Upper lobe of right lung (tissue), 1 donor: ENCODE measurements at places on chromosomes 11 and 22. TPM values are rescaled to one million over a fixed set of nuclear protein-coding genes. Genes with fewer than 3 reads are reported as not detected.
A peak's percentile ranks its signal among the peaks of the same experiment; 100 is the strongest.

DNA sequence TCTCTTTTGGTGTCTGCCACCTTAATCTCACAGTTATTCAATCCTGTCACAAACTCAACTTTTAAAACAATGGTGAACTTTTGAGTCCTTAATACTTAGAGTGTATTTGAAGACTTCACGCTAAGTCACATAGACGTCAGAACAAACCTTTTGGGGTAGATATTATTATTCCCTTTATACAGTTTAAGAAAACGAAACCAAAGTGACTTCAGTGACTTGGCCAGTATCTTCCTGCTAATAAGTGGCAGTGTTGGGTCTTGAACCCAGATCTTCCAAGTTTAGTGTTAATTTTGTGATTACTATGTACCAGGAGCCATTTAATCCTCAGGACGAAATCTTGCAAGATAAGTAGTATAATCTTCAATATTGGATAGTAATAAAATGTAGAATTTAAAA is 691 bp downstream of the CEP295 start:
- DNase-seq, result no peak
- H3K27me3 ChIP-seq, result no peaks in the 10 kb centered on the region
- H3K36me3 ChIP-seq, result peaks cover 5% of the 10 kb centered on the region
- peaks cover 12% of the 10 kb centered on the region for H3K4me1 ChIP-seq

Gene RAPSN
- 0.64 TPM for total RNA-seq

Gene SAA1
- total RNA-seq, result 13.3 TPM

GRCh38 chr22:43227239-43227630 is 40.3 kb upstream of the TTLL12 start:
- no peaks in the 10 kb centered on the region for H3K36me3 ChIP-seq
- no peaks in the 10 kb centered on the region for H3K4me1 ChIP-seq
- H3K27ac ChIP-seq, result no peak overlapping the region
- H3K27me3 ChIP-seq, result peaks cover 7% of the 10 kb centered on the region

GRCh38 chr11:79436919-79437277 is 3.9 kb downstream of the TENM4 start:
- H3K27me3 ChIP-seq, result peaks cover 74% of the 10 kb centered on the region
- no peak overlapping the region for H3K27ac ChIP-seq
- no peak for DNase-seq
- peak overlapping the region; percentile 42 for H3K4me3 ChIP-seq

GRCh38 chr11:68843052-68843561 is 1.4 kb upstream of the CPT1A start:
- DNase-seq, result no peak
- H3K27me3 ChIP-seq, result no peaks in the 10 kb centered on the region
- peaks cover 38% of the 10 kb centered on the region for H3K4me1 ChIP-seq

- no peak for DNase-seq
- no peaks in the 10 kb centered on the region for H3K4me1 ChIP-seq
- H3K27me3 ChIP-seq, result no peaks in the 10 kb centered on the region
- H3K27ac ChIP-seq, result no peak overlapping the region
These were observed 28.4 kb downstream of the ARHGAP32 start for GRCh38 chr11:129163714-129164164.

Gene SLC25A45
- 11.5 TPM for total RNA-seq

GRCh38 chr11:14656536-14657457 is 13.2 kb downstream of the PDE3B start:
- no peak for DNase-seq
- H3K4me3 ChIP-seq, result no peak overlapping the region
- H3K4me1 ChIP-seq, result no peaks in the 10 kb centered on the region
- no peaks in the 10 kb centered on the region for H3K27me3 ChIP-seq

GRCh38 chr11:96260532-96260931 is 82.5 kb downstream of the MAML2 start:
- H3K4me1 ChIP-seq, result peaks cover 69% of the 10 kb centered on the region
- no peaks in the 10 kb centered on the region for H3K36me3 ChIP-seq
- no peaks in the 10 kb centered on the region for H3K27me3 ChIP-seq

DNA sequence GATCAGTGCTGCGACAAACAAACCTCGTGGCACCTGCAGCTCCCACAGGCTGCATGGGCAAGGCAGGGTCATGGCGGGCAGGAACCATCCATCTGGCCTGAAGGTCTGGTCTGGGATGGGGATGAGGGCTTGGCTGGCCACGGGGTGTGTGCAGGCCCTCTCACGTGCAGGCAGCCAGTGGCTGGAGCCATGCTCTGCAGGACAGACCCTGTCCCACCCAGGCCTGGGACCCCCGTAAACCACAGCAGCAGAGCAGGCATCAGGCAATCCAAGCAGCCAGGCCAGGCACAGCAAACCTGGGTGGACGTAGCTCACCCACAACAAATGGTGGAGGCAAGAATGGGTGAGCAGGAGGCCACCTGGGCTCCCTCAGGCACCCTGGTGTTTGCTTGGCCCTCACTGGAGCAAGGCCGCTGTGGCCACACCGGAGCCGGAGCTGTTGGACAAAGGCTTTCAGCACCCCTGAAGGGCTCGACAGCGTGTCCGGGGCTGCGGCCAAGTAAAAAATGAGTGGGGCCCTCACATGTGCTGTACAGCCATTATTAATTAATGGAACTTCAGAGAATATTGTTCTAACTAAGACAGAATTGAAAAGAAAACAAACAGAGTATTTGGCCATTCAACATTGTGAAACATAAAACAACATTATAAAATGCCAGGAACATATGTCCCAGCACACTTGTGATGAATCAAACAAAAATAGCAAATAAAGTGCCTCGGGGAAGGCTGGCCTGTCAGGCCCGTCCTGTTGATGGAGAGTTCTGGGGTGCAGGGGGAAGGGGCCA is 24.0 kb upstream of the GNB1L start:
- no peak overlapping the region for H3K27ac ChIP-seq
- H3K36me3 ChIP-seq, result peaks cover 5% of the 10 kb centered on the region
- H3K4me3 ChIP-seq, result no peak overlapping the region

Gene CST6
- 23.7 TPM for total RNA-seq

- H3K4me1 ChIP-seq, result no peaks in the 10 kb centered on the region
- no peaks in the 10 kb centered on the region for H3K36me3 ChIP-seq
- H3K27ac ChIP-seq, result no peak overlapping the region
- DNase-seq, result no peak
- H3K27me3 ChIP-seq, result no peaks in the 10 kb centered on the region
- H3K4me3 ChIP-seq, result no peak overlapping the region
These were observed 9.3 kb upstream of the SERPING1 start for GRCh38 chr11:57588046-57588710.

DNA sequence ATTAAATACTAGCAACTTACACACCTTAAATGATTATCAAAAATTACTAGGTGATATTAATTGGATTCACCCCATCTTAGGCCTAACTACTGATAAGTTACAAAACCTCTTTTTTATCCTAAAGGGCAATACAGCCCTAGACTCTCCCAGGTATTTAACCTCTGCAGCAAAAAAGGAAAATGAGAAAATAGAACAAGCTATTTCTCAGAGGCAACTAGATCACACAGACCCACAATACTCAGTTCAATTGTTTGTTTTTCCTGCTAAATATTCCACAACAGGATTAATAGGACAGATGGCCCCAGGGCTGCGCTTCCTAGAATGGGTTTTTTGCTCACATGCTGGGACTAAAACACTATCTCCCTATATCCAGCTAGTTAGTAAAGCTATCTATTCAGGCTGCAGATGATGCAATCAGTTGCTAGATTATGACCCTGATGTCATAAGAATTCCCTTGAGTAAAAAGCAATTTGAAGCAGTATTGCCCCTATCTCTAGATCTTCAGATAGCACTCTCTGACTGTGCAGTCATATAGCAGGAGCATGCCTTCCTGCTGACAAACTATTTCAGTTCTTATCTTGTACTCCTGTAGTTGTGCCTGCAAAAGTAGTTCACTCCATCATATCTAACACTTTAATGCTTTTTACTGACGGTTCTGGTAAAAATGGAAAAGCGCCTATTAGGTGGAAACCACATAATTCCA is 1595.5 kb upstream of the TENM4 start:
- H3K27me3 ChIP-seq, result no peaks in the 10 kb centered on the region
- no peak overlapping the region for H3K4me3 ChIP-seq
- H3K27ac ChIP-seq, result no peak overlapping the region
- DNase-seq, result no peak
- no peaks in the 10 kb centered on the region for H3K4me1 ChIP-seq

DNA sequence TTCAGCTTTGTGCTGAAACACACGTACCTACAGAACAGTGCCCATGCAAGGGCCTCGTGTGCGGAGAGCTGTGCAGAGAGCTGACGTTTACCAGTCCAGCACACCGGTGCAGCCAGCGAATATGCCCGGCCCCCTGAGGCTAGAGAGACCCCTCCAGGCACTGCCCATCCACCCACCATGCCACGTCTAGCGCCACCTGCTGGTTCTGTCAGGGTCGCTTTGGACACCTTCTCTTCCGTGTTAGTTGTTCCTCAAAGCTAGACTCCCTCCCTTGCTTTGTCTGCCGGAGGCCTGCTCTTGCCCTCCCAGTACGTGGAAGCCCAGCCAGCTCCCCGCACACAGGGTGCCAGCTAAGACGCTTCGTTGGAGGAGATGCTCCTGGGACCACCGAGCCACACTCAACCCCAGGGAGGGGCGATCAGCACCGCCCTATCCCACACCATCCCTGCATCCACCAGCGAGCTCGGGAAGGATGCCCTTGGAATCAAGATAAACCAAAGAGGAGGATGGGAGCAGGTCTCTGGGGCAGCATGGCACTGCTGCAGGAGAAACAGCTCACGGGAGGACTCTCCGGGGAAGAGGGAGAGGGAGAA is 43.4 kb downstream of the CPT1A start:
- no peaks in the 10 kb centered on the region for H3K27me3 ChIP-seq
- no peaks in the 10 kb centered on the region for H3K4me1 ChIP-seq
- H3K27ac ChIP-seq, result no peak overlapping the region
- H3K36me3 ChIP-seq, result peaks cover 99% of the 10 kb centered on the region
- no peak overlapping the region for H3K4me3 ChIP-seq

Gene MMP13
- not detected for total RNA-seq

GRCh38 chr22:45292731-45293442 is 8.1 kb downstream of the UPK3A start:
- no peak for DNase-seq
- no peaks in the 10 kb centered on the region for H3K36me3 ChIP-seq
- peaks cover 7% of the 10 kb centered on the region for H3K27me3 ChIP-seq
- H3K4me3 ChIP-seq, result no peak overlapping the region
- H3K4me1 ChIP-seq, result no peaks in the 10 kb centered on the region

GRCh38 chr22:27985323-27986275 is 66.5 kb upstream of the PITPNB start:
- no peak overlapping the region for H3K4me3 ChIP-seq
- H3K27me3 ChIP-seq, result no peaks in the 10 kb centered on the region
- DNase-seq, result no peak
- H3K36me3 ChIP-seq, result peaks cover 66% of the 10 kb centered on the region
- no peaks in the 10 kb centered on the region for H3K4me1 ChIP-seq

DNA sequence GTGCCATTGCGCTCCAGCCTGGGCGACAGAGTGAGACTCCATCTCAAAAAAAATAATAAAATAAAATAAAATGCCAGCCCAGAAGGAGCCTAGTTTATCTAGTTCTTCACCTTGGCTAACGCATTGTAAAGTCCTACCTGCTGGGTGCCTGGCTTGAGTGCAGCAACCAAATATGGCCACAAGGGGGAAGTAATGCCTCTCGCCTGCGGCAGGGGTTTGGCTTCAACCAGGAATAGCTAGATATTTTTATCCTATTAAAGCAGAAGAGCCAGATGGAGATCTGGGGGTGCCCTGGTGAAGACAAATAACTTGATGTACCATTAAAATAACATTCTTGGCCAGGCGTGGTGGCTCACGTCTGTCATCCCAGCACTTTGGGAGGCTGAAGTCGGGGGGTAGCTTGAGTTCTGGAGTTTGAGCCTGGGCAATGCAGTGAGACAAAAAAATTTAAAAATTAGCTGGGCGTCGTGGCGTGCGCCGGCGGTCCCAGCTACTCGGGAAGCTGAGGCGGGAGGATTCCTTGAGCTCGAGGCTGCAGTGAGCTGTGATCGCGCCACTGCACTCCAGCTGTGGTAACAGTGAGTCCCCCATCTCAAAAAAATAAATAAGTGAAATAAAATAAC is 20.6 kb upstream of the PLEKHB1 start:
- no peaks in the 10 kb centered on the region for H3K36me3 ChIP-seq
- H3K27ac ChIP-seq, result no peak overlapping the region
- peaks cover 4% of the 10 kb centered on the region for H3K4me1 ChIP-seq
- no peak overlapping the region for H3K4me3 ChIP-seq
- DNase-seq, result peak; percentile 70
- no peaks in the 10 kb centered on the region for H3K27me3 ChIP-seq

Gene APOA4
- not detected for total RNA-seq

Gene SCUBE2
- total RNA-seq, result 9.9 TPM

DNA sequence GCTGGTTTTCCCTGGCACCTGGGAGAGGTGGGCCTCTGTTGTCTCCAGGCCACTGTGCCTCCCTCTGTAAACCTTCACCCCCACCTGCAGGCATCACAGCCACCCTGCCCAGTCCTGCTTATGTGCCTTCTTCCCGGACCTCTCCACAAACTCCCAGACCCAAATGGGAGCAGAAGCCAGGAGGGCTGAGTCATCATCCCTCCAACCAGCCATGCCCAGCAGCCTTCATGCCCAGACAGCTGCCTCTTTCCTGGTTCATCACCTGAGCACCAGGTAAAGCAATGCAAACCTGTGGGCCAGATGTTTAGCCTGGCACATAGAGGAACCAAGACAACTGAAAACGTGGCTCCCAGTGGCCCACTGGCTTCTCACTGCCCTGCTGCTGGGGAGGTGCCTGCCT is 2.1 kb upstream of the TMPRSS4 start:
- H3K36me3 ChIP-seq, result no peaks in the 10 kb centered on the region
- H3K4me3 ChIP-seq, result no peak overlapping the region
- H3K27me3 ChIP-seq, result peaks cover 4% of the 10 kb centered on the region
- H3K4me1 ChIP-seq, result no peaks in the 10 kb centered on the region
- no peak for DNase-seq

DNA sequence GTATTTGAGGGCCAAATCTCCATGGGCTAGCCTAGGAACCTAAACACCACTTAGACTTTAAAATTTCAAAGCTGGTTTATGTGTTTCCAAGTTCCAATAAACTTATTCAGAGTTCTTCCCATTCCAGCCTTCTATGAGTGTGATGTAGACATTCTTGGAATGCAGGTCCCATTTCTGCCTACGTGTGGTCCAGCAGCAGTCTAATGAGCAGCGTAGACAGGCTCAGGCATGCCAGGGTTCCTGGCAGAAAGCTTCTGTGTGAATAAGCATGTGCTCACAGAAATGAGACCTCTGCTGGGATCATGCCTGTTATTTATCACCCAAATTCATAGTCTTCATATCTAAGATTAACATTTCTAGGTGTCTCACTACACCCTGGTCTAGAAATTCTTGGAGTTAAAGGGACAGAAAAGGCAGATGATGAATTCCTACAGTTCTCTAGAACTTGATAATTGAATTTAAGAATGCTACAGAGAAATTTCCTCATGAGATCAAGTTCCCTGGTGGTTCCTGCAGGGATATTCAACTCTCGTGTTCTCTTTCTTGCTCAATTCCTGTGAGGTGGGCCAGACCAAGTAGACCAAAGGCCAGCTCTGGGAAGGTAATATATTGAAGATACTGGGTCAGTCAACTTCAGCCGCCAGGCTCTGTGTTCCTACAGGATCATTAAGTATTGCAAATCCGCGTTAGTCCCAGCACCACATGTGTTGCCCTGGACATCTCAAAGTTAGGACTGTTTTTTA is 17.6 kb downstream of the RNF185 start:
- no peak overlapping the region for H3K4me3 ChIP-seq
- peaks cover 13% of the 10 kb centered on the region for H3K4me1 ChIP-seq
- no peak overlapping the region for H3K27ac ChIP-seq
- H3K27me3 ChIP-seq, result no peaks in the 10 kb centered on the region

GRCh38 chr11:102831489-102832440 is 11.6 kb downstream of the MMP3 start:
- H3K4me3 ChIP-seq, result peak overlapping the region; percentile 12
- peak; percentile 77 for DNase-seq
- no peak overlapping the region for H3K27ac ChIP-seq
